Activated T-cell treated with anti-CD3 and anti-CD28 coated beads for 1 hour (primary cell): ENCODE measurements at places on chromosomes 11 and 22.

DNA sequence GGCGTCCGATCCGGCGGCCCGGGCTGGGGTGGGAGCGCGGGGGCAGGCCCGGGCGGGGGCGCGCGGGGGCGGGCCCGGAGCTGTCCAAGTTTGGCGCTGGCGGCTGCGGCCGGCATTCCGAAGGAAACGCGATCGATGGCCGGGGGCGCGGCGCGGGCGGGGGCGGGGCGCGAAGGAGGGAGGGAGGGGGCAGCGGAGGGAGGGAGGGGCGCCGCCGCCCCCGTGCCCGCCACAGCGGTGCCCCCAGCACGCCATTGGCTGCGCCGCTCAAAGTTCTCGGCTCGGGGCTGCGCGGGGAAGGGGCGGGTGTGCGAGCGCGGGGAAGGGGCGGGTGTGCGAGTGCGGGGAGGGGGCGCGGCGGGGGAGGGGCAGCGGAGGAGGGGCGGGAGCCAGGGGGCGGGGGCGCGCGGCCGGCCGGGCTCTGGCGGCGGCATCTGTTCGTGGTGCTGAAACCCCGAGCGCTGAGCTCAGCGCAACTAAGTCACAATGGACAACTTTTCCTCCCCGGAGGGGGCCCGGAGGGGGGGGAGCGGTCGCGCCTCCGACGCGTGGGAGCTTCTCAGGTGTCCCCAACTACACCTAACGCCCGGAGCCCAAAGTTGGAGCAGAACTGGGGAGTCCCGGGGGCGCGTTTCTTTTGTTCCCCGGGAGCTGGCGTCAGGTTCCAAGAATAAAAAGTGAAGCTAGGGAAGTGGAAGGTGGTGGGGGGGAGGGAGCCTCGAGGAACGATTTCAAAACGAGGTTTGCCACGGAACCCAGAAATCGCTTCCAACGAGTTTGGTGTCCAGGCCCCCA is 2.2 kb downstream of the PHF21B start:
- no peak for DNase-seq

DNA sequence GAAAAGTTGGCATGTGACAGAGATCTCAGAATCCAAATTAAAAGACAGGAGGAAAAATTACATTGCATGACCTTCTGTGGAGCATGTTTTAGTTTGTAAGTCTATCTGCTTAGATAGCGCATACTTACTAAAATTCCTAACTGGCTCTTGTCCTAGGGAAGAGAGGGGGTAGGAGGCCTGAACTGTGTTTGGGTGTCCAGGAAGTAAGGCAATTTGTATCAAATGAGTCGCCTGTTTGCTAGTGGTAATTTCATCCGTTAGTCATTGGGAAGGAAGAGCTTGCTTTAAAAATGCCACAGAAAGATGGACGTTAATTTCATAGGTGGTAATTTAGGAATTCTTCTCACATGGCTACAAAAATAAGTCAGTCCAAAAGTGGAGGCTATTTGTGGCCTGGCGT is 18.5 kb downstream of the GRK3 start:
- DNase-seq, result no peak

- DNase-seq, result no peak
Measured at GRCh38 chr22:29315286-29316140, at the start of gene RASL10A. Gene RASL10A (minus strand): TSS chr22:29315697. CDS start chr22:29315246, 451 bp downstream.

- DNase-seq, result no peak
Measured at GRCh38 chr11:94183886-94184264, 55.2 kb downstream of the PANX1 start.

GRCh38 chr11:131653260-131653659 is 282.8 kb downstream of the NTM start:
- no peak for DNase-seq

DNA sequence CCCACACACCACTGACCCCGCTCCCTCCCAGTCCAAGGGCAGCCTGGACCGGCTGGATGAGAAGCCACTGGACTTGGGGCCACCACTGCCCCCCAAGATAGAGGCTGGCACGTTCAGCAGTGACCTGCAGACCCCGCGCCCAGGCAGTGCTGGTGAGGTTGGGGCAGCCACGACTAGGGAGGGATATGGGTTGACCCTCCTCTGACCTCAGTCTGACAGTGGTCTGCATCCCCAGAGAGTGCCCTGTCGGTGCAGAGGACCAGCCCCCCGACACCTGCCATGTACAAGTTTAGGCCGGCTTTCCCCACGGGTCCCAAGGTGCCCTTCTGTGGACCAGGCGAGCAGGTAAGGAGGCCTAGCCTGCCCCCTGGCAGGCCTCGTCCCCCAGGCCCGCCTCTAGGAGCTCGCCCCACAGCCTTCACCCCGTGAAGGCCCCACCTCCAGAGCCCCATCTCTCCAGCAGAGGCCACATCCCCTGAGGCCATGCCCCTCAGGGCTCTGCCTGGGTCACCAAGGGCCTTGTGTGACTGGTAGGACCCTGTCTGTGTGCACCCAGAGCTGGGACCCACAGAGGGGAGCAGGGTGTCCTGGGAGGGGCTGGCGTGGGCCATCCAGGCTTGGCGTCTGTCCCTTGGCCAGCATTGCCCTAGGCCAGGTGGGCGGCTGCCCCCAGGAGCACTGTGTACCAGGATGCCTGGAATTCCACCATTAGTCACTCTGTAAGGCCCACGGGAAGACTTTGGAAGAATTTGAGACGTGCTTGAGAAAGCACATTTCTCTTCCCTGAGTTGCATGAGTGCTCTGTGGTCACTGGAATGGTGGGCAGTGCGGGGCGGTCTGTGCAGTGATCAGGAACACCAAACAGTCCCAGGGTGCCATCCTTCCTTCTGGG is 9.4 kb downstream of the CCDC188 start:
- no peak for DNase-seq

GRCh38 chr11:61102667-61103571 is 630 bp downstream of the CD5 start:
- no peak for DNase-seq

- no peak for DNase-seq
Measured at GRCh38 chr11:85902353-85902752, 47.2 kb downstream of the CCDC83 start.

DNA sequence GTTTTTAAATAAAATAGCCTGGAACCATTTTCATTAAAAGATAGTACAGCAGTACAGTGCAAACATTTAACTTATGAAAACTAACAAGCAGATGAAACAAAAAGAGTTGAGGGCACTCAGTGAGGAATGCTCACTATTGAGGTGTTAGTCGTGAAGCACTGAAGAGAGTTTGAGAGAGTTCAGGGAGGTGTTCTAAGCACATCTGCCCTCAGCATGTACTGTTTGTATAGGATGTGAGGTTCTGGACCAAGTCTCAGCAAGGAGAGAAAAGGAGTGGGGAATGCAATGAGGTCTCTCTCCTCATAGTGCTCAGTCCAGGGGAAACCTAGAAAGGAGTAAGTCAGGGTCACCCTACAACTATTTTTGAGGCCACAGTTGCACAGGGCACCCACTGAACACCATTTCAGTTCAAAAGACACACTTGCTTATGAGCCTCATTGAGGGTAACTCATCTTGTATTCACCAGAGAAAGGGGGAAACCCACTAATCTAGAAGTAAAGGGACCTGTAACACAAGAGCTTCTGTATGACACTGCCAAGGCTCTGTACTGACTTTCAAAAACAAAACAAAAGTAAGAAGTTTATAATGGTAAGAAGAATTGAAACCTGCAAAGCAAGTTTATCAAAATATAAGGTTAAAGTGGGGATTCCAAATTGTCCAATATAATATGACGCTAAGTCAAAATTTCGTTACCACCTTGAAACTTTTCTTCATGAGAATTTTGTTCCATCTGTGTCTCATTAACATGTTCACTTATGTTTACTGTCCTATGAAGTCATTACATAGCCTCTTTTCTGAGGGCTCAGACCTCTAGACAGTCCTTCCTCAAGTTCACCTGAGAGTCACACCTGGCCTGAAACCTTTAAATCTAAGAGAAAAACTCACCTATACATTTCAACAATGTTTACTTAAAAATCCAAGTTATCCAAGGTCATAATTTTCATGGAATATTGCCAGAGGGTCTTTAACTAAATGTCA is 275.3 kb downstream of the ETS1 start:
- DNase-seq, result no peak

- no peak for DNase-seq
Measured at GRCh38 chr11:58560842-58561241, 14.8 kb downstream of the LPXN start.

GRCh38 chr22:45876136-45877035 is 100.6 kb downstream of the WNT7B start:
- no peak for DNase-seq

DNA sequence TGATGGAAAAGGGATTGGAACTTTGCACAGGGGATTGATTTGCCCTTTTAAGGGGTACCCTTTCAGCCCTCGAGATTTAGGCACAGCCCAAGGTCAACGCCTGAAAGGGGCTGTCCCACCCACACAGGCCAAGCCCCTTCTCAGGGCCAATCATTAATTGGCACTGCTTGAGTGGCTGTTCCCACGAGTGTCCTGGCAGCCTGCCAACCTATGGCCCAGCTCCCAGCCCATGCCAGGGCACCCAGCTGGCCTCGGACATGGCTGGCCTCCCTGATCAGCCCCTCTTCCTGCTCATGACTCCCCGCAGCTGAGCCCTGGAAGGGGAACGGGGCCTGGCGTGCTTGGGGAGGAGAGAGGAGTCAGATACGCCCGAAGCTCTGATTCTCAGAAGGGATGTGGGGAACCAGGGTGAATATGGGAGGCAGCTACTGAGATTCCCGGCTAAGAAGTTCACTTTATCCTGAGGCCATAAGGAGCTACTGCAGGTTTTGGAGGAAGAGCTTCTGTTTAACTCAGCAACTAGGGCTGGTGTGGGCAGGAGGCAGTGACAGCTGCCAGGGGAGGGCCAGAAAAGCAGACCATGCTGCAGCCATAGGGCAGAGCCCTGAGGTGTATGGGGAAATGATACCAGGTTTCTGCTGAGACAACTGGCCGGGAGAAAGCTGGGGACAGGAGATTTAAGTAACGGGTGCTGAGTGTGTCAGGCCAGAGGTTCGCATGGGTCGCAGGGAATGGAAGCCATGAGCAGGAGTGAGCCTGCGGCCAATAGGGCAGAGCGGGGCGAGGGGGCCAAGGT is 30.0 kb downstream of the WNT7B start:
- no peak for DNase-seq

DNA sequence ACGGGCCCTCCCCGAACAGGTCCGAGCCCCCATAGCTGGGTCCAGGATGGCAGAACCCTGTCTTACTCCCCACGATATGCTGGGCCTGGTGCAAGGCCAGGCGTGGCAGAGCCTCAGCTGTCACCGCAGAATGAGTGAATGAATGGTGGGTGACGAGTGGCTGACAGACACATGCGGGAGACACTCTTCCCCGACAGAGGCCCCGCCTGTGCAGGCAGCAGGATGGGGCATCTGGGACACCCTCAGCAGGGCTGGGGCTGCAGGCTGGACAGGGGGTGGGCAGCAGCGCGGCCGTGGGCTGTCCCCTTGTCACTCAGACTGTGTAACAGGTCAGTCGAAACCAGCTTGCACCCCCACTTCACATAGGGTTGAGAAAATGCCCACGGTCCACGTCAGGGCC is 18.0 kb downstream of the WNT7B start:
- DNase-seq, result no peak

GRCh38 chr11:47272706-47273105 is 2.8 kb downstream of the MADD start:
- DNase-seq, result no peak

DNA sequence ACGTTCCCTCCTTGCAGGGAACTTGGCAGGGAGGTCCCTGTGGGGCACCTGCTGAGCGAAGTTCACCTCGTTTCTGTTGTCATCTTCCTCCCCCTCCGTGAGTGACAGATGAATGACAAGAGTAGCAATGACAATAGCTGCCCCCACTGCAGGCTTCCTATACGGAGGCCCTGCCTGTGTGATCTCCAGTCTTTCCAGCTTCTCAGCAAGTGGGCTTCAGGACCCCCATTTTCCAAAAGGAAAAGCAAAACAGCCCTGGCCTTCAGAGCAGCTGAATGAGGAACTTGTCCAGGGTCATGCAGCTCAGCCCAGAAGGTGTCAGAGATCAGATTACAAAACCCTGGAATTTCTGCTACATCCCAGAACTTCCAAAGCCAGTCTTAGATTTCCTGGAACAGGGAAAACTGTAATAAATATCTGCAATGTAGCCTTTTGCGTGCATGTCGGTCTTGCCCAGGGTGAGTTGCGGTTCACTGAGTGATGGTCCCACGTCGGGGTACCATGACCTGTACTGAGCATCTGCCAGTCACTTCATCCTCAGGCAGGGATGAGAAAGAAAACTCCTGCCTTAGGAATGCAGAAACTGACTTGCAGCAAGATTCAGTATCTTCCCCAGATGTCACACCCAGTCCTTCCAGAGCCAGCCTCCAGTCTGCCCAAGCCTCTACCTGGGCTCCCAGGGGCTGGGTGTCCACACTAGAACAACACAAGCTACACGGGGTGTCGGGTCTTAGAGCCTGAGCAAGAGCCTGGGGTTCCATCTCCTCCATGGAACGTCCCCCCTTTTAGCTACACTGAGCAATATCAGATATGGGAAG is 1457.0 kb downstream of the BRD1 start:
- DNase-seq, result no peak

- no peak for DNase-seq
Measured at GRCh38 chr11:61287338-61287977, 7.7 kb downstream of the VWCE start.

- no peak for DNase-seq
Measured at GRCh38 chr11:2665526-2666400, 34.0 kb downstream of the KCNQ1OT1 start.

DNA sequence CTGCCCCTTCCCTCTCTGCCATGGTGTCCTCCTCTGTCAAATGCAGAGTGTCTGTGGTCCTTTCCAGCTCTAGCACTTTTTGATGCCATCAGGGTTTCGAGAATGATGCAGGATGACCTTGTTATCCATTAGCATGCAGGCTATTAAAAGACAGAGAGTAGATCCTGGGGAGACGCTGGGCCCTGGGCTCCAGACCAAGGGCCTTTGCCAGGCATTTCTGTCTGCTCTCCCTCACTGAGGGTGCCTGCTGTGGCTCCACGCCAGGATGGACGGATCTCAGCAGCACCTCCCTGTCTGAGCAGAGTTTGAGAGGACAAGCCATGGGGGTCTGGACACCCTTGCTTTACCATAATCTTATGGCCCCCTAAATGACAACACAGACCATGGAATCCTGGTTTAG is 110.8 kb upstream of the CD82 start:
- DNase-seq, result no peak

- DNase-seq, result peak; percentile 30
Measured at GRCh38 chr11:130070109-130070845, 583 bp downstream of the APLP2 start.

- DNase-seq, result no peak
Measured at GRCh38 chr11:106813806-106814205, 204.5 kb downstream of the GUCY1A2 start.

GRCh38 chr11:3949125-3949524 is 93.7 kb downstream of the STIM1 start:
- DNase-seq, result no peak

DNA sequence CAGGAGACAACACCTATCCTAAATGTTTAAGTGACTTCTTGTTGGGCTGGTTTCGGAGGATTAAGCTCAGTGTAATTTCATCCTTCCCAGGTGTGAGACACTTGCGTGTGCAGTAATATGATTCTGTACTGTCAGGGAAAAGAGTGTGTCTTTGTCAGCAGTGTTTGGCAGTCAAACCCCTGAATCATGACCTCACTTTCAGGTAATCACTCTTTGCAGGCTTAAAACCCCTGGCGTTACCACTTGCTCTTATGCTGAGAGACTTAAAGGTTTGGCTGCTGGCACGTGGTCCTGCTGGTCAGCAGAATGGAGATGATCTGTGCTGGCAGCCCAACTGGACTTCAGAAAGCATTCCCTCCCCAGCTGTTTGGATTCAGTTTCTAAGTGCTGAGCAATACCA is 56.1 kb downstream of the APIP start:
- DNase-seq, result no peak
